Endodermal cell (in vitro differentiated cells): ENCODE measurements at places on chromosomes 2 and 18. TPM values are rescaled to one million over a fixed set of nuclear protein-coding genes. Genes with fewer than 3 reads are reported as not detected.
A peak's percentile ranks its signal among the peaks of the same experiment; 100 is the strongest.

GRCh38 chr2:139492131-139492680 lies 712.0 kb upstream of the NXPH2 start:
- no peak for DNase-seq
- H3K4me1 ChIP-seq: no peaks in the 10 kb centered on the region
- H3K27me3 ChIP-seq: no peaks in the 10 kb centered on the region

DNA sequence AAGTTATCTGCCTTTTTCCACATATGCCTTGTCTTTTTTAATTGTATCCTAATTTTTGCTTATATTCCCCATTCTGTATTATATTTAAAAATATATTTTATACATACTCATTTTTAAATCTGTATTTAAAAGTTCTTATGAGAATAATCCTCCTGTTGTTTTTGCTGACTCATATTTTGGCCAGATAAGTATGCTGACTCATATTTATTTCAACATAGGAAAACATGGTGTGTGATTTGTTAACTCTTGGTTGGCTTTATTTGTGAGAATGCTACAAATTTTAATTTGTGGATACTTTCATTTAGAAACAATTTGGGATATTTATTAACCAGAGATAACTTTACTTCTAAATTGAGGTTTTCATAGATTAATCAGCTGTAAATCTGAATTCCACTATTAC lies 587.7 kb downstream of the CPS1 start:
- H3K27me3 ChIP-seq: no peaks in the 10 kb centered on the region
- H3K36me3 ChIP-seq: no peaks in the 10 kb centered on the region
- no peak overlapping the region for H3K4me3 ChIP-seq

- no peak overlapping the region for H3K4me3 ChIP-seq
- no peak overlapping the region for H3K27ac ChIP-seq
- H3K4me1 ChIP-seq: no peaks in the 10 kb centered on the region
- H3K27me3 ChIP-seq: no peaks in the 10 kb centered on the region
Observed at GRCh38 chr18:42719221-42719620, 396.3 kb downstream of the RIT2 start.

DNA sequence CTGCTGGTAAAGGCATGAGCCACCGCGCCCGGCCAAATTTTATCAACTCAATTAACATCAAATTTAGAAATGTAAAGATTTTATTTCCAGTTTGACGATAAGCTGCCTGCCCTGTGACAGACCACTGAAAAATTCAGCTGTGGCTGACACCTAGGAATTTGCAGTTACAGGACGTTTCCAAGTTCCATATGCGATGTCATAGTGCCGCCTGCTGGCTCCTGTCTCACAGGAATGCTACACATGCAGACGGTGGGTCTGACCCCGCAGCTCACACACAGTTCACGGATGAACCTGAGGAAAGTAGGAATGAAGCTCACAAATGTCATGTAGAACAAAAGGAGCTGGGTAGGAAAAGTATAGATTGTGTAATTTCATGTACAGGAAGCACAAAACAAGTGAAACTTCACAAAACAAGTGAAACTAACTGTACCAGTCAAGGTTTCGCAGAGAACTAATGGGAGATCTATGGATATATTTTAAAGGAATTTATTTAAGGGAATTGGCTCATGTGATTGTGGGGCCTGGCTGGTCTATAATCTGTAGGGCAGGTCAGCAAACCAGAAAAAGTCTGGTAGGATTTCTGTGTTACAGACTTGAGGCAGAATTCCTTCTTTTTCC lies 13.2 kb upstream of the SEH1L start:
- H3K4me1 ChIP-seq: peaks cover 6% of the 10 kb centered on the region
- no peaks in the 10 kb centered on the region for H3K36me3 ChIP-seq
- no peak overlapping the region for H3K27ac ChIP-seq
- peak; percentile 94 for DNase-seq

Gene WDPCP
- total RNA-seq: 20.8 to 33.8 TPM (median 25.1 TPM) in 3 replicates

Gene ARID5A
- 1.8 to 8.1 TPM (median 1.9 TPM) in 3 replicates for total RNA-seq

DNA sequence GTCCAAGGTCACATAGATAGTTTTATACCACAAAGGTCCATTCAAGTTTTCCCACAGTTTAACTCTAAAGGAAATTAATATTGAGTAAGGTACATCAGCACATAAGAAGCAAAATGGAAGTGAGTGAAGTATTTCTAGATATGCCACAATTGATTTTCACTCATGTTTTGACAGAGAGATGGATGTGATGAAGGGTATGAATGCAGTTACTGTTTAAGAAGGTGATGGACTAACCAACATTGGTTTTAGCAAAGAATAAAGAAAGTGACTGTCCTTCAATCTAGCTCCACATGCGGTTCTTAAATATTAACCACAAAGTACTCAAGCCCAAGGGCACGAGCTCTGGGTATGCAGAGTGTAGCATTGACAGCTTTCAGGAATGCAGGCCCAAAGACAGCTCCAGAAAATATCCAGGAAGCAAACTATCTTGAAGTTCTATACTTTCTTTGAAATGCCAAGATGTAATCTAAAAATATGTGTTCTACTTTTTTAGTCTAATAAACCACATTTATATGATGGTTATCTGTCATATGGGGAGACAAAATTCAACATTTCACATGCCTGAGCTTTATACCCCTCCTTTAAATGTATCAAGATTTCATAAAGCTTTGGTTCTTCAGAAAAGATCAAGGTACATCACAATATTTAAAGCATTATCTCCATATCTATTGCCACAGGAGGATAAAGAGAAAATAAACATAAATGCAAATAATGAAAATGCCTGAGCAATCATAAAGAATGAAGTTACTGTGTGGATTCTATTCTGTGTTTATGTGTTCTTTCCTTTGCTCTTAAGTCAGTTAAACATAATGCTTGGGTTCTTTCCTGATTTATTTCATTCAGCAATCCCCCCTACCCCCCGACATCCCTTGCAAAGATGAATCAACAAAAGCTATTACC lies 6.7 kb upstream of the SCN1A start:
- no peak overlapping the region for H3K4me3 ChIP-seq
- no peak for DNase-seq
- H3K27me3 ChIP-seq: no peaks in the 10 kb centered on the region
- no peaks in the 10 kb centered on the region for H3K4me1 ChIP-seq

GRCh38 chr2:133871545-133872209 lies 303.4 kb upstream of the NCKAP5 start:
- DNase-seq: no peak
- no peak overlapping the region for H3K4me3 ChIP-seq

DNA sequence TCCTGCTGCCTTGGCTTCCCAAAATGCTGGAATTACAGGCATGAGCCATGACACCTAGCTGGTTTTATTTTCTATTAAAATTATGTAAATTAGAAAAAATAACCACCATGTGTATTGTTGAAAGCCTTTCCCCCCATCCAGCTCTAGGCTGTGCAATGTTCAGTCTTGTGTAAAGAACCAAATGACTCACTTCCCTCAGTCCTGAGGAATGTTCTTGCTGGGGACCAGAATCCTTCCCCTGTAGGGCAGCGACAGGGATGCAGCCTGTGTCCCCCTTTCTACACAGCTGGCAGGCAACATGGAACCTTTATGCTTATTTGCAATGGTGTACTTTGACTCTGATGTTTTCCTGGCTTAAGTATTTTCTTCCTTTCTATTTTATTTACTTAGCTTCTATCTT lies 29.4 kb downstream of the AOX1 start:
- no peak for DNase-seq
- no peaks in the 10 kb centered on the region for H3K27me3 ChIP-seq
- no peaks in the 10 kb centered on the region for H3K36me3 ChIP-seq
- no peak overlapping the region for H3K4me3 ChIP-seq
- H3K27ac ChIP-seq: no peak overlapping the region

DNA sequence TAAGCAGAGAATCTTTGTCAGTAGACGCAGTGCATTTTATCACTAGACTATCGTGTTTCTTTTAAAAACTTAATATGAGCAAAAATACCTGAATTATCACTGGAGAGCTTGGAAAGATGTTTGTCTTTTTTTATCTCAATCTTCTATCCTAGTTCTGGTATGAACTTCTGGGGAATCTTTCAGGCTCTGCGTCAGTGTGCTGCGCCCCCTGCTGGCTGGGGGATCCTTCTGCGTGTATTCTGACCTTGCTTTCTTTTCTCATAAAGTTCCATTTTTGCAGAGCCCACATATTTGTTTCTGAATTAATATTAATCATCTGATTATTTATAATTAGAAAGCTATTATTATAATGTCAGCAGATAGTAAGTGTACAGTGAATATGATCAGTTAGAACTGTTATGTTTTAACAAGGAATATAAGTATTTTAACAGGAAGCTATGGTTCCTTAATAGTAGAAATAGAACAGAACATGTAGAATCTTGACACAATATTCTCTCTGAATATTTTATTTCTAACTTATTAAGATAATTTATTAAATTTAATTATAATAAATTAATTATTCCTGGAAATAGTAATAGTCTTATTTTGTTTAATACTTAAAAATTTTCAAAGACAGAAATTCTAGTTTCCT lies 945.0 kb upstream of the CRIM1 start:
- H3K36me3 ChIP-seq: no peaks in the 10 kb centered on the region
- H3K4me1 ChIP-seq: peaks cover 3% of the 10 kb centered on the region
- H3K4me3 ChIP-seq: no peak overlapping the region
- H3K27ac ChIP-seq: no peak overlapping the region

Gene COL4A4
- 1.9 to 2.9 TPM (median 2.9 TPM) in 3 replicates for total RNA-seq

Gene ABCB11
- 0.04 TPM in 1 of 3 replicates, not detected in the others for total RNA-seq

- H3K36me3 ChIP-seq: no peaks in the 10 kb centered on the region
- H3K27me3 ChIP-seq: no peaks in the 10 kb centered on the region
- no peak overlapping the region for H3K4me3 ChIP-seq
- no peak overlapping the region for H3K27ac ChIP-seq
Observed at GRCh38 chr2:118442996-118443553, 354.8 kb downstream of the INSIG2 start.
